ENCODE measurements at places on chromosomes 5 and 9.

DNA sequence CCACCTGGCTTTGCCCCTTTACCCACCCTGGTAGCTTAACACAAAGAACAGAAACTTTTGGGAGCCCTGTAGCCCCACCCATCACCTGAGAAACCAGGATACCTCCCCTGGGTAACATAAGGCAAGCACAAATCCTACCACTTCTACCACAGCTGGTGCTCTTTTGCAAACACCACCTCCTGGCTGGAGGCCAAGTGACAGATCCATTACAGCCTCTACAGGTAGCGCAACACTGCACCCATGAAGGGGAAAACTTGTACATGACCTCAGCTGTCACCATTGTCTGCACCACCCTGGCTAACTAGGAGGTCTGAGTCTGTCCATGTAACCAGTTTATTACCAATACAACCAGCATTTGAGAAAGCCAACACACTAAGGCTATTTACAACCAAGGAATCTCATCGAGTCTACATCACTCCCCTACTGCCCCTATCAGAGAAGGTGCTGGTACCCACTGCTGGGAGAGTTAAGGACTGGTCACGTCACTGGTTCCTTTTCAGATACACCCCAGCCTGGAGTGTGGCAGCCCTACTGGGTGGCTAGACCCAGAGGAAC, 128.6 kb downstream of the PJA2 start:
- no peak for DNase-seq

DNA sequence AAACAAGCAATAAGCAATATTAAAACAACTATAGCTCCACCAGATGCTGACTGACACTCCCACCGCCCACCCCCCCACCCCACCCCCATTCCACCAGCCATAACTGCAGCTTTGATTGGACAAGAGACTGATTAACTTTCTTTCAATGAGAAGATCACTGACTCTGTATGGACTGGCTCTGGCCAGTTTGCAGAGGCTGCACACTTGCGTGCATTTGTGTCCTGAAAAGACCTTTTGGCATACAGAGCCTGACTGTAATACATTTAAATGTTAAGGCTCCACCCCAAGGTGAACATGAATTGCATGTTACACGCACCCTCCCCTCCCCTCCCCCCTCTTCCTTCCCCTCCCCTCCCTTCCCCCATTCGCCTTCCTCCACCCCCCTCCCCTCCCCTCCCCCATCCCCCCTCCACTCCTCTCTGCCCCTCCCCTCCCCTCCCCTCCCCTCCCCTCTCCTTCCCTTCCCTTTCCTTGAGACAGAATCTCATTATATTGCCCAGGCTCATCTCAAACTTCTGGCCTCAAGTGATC, 31.1 kb downstream of the FGD3 start:
- DNase-seq = no peak

DNA sequence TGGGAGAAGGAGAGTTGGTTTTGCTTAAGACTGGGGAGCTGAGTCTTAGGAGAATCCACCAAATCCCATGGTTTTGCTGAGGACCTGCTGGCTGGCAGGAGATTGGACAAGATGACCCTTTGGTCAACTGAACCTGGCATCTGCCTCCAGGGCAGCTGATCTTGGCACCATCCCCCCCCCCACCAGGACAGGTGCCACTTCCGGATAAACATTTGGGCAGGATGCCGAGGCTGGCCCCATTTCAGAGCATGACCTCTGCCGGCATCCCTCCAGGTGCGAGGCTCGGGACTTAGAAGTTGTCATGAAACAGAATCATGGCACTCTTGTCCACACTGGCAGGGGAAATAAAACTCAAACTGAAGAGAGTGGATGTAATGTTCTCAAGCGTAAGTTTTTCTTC, 165.6 kb downstream of the MACROH2A1 start:
- DNase-seq = no peak

DNA sequence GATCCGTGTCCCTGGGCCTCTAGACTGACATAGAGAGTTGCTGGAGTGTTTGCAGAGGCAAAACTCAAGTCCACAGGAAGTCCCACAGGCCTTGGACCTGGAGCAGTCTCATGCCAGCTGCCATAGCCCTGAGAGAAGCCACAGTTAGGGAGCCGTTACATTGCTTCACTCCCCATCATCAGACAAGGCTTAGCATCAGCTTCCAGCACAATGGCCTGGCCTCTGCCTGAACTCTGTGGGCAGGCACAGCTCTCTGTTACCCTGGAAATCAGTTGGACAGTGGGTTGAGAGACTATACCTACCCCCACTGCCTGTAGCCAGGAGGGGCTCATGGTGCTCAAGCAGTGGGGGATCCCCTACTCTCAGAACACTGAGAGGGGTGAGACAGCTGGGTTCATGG, 16.2 kb upstream of the C9orf72 start:
- no peak for DNase-seq

DNA sequence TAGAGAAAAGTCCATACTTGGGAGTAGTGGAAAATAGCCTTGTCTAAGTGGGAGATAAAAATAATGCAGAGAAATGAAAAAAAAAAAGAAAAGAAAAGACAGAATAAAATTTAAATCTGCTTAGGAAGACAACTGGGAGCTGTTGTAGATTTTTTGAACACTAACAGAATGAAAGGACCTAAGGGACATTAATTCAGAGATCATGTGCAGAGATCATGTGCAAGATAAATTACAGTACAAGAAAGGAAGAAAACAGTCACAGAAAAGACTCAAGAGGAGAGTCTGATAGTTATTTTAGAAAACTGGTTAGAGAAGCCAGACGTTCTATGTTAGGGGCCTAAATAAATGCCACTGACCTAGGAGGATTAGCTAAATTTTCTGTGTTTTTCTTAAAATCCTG, 1226.8 kb upstream of the NUDT12 start:
- no peak for DNase-seq

- DNase-seq = peak; percentile 16
Measured at GRCh38 chr9:81964218-81965171, 21.2 kb downstream of the SPATA31D3 start.
